LoVo (cell line): ENCODE measurements at places on chromosomes 5 and 9.

GRCh38 chr5:81558188-81558587 is 164.3 kb upstream of the ACOT12 start:
- DNase-seq, result no peak

DNA sequence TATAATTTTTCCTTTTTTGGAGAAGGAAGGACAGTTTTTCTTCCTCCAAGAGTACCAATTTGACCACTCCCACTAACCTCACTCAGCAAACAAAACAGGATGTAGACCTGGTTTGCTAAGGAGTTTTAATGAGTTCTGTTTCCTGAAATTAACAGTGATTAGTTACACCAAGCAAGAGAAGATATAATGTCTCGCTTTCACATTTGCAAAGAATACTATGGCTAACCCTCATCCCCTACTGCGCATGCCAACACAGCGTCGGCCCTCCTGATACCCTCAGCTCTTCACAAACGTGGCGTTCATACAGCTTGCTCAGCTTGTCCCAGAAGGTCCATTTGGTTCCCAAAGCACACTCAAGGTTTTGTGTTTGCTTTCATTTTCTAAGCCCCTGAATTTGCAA is 41.9 kb upstream of the IPPK start:
- no peak for DNase-seq

GRCh38 chr9:114053246-114054005 is 24.7 kb downstream of the AMBP start:
- DNase-seq, result no peak

DNA sequence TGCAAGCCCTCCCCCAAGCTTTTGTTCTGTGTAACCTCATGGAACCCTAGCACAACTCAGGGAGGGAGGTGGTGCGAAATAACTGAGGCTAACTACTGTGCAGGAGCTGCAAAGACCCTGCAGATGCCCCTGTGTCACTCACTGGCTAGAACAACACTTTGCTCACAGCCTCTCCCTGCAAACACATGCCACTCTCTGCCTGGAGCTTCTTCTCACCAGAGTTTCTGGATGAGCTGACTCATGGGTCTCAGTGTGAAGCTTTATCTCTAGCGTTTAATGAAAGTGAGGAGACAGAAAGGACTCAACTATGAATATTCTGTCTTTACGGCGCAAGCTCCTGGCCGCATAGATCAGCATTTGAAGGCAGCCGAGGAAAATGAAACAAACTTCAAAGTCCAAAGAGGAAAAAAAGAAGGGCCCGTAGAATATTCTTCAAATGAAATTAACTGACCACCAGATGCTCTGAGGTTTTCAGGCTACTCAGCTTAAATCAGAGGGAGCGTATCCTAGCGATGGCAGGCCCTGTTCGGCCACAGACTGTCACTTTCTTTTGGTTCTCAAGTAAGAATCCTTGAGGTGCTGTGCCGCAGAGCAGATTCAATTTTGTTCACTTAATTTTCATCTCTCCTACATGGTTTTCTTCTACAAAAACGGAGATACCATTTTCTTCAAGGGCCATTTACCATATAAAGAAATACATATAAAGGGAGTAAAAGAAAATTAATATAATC is 77.7 kb upstream of the TAS2R1 start:
- no peak for DNase-seq

DNA sequence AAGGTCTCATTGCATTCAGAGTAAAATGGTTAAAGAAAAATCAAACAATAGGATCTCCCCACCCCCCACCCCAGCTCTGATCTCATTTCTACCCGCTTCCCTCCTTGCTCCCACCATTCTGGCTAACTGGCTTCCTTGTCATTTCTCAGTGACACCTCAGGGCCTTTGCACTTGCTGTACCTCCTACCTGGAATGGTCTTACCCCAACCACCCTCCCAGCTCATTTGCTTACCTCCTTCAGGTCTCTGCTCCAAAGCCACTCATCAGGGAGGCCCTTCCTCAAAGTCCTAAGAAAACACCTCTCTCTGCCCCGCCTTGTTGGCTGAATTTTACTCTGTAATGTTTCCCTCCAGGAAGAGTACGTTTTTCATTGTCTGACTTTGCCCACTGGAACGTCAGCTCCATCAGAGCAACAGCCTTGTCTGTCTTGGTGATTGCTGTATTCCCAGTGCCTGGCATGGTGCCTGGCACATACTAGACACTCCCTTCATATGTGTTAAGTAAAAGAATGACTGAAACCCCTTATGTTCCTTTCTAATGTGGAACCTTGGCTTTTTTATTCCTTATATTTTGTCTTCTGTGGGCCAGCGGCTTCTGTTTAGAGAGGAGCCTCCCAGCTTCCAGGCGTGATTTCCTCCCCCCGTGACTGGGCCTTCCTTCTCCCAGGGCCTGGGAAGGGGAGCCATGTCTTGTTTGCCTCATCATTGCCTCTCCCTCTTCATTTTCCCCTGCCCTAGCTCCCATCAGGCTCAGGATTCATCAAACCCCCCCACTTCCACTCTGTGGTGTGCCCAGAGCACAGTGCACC is 26.9 kb downstream of the NEURL1B start:
- no peak for DNase-seq

DNA sequence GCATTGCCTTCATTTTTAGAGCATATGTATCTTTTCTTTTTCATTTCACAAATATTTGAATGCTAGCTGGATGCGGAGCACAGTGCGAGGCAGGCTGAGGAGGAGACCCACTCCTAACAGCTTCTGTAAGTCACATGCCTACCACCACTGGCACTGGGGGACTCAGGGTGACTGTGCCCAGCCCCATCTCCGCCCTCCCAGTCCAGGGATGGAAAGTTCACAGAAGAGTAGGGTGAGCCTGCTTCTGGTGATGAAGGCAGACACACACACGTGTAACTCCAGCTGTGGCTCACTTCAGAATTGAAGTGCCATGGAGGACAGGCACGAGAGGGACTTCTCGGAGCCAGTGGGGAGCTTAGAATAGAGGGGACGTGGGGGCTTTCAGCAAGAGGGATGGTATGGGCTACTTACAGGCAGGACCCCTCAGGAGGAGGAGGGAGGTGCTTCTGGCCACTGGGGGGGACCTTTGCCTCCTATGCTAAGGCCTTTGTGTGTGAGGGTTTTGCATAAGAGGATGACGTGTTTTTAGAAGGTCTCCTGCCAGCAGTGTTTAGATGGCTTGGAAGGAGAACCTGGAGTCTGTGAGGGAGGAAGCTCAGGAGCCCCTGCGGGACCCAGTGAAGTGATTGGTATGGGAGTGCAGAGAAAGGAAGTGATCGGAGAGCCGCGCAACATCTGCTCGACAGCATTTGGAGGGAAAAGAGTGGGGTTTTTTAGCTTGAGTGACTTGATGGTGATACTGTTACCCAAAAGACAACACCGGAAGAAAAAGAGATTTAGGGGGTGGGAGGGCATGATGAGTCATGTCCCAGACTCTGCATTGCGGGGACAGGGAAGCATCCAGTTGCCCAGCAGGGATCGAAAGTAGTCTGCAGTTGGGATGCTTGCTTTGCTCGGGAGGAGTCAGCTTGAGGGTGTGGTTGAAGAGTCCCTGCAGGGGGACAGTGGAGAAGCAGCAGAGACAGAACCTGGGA is 163.5 kb upstream of the OTULINL start:
- DNase-seq, result no peak

DNA sequence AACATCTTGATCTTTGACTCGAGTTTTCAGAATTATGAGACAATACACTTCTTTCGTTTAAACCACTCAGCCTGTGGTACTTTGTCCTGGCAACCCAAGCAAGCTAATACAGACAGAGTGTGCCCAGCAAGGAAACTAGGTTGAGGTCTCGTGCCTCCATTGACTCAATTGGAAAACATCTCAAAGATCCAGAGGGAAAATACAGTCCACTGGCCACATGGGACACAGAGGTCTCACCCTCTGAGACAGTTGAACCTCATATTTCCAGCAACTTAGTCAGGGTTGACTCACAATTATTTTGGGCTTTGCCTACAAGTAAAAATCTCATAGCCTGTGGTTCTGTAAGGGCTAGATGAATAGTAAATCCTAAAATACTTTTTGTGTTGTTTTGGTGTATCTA is 631.5 kb downstream of the MTRR start:
- DNase-seq, result no peak

GRCh38 chr5:134965271-134965825 is 2.4 kb upstream of the CATSPER3 start:
- no peak for DNase-seq

GRCh38 chr5:97098922-97099321 is 43.5 kb downstream of the LIX1 start:
- no peak for DNase-seq

DNA sequence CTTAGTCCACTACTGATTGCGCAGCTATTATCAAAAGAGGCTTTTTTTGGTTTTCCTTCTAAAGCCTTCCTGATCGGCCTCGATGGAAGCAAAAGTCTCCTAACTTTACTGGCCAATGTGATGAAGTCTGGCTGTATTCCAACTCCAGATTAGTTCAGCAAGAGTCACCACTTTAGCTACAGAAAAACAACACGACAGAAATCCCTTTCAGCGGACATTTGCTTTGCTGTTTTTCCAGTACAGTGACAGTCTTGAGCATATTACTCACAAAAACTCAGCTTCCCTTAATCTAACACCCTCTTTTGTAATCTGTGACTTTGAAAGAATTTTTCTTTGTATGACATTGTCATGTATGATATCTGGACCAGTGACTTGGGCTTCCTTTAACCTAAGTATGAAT is 95.7 kb downstream of the HOMER1 start:
- no peak for DNase-seq

DNA sequence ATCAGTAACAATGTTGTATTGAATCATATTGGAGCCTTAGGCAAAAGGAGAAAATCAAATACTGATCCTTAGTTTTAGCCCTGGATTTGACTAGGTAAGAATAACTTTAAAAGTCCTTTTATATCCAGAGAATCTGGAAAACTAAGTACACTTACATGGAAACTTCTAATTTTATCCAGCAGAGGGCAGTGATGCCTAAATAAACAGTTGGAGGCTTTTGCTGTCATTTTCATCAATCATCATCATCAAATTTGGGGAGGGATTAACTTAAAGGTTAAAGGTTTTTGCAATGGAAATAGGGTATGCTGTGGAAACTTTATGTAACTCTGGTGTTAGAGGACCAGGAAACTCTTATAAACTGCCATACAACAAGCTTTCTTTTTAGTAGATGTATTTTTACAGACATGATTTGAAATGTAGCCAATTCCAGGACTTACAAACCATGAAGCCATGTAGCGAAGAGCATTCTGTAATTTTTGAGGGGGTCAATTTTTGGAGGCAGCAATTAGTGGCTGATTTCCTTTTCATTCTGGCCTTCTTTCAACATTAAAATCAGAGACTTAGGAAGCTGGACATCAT is 112.7 kb downstream of the OSTF1 start:
- peak; percentile 56 for DNase-seq

DNA sequence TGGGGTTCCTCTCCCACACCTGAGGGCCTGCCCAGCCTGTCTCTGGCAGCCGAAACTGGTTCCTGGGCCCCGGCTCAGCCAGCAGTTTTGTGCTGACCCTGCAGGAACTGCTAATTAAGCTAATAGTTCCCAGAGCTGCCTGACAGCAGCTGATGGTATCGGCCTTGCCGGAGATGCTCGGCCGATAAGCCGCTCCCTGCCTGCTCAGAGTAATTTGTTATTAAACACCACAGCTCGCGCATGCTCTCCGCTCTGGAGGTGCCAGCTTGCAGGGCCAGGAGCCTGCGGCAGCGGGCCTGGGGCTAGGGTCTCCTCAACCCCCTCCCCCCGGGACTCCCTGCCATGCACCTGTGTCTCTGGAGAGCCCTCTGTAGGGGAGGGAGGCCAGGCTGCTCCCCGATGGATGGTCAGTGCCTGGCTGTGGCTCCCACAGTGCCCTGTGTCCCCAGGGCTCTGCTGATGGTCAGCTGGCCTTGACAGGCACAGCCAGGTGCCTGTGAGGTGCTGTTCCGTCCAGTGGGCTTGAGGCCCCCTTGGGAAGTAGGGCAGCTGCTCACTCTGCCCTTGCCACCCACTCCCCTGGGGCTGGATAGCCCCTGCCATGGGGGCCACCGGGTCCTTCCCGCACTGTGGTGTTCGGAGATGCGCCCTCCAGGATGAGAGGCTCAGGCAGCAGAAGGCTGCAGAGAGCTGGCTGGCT is 41.7 kb downstream of the RXRA start:
- DNase-seq, result no peak

- DNase-seq, result no peak
These were observed 69.1 kb upstream of the NR4A3 start for GRCh38 chr9:99752417-99753109.

- DNase-seq, result no peak
These were observed 47.2 kb upstream of the FCN2 start for GRCh38 chr9:134833294-134833880.

DNA sequence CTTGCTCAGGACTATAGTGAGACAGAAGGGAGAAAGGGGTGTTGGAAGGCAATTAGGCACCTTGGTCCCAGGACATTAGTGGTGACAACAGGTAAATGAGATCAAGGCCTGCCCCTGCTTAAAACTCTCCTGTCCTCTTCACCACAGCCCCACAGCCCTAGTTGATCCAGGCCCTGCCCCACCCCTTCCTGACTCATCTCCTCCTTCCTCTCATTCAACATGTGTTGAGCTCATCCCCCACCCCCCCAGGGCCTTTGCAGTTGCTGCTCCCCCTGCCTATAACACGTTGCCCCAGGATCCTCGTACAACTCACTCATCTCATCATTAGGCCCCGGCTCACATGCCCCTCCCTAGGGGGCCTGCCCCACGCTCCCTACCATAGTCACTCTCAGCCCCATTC is 66.8 kb downstream of the TSPAN17 start:
- DNase-seq, result peak; percentile 60

- DNase-seq, result no peak
These were observed 43.3 kb downstream of the ACTL7B start for GRCh38 chr9:108812396-108813025.

GRCh38 chr5:108059334-108059733 is 322.6 kb downstream of the FBXL17 start:
- DNase-seq, result no peak

DNA sequence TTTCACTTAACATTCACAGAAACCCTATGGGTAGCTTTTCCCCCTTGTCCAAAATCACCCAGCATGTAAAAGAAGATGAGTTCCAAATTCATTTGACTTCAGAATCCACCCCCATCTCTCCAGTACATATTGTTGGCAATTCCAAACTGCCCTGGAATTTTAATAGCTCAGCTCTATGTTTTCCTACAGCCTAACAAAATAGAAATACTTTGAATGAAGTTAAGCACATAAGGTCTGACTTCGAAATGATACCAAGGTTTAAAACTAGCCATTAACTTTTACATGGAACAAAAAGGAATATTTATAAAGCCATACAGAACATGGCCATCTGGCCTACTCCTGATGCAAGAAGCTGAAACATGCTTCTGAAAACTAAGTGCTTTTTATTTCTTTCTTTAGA is 634.3 kb downstream of the PDE4D start:
- DNase-seq, result no peak

- DNase-seq, result peak; percentile 52
These were observed 10.4 kb upstream of the SH3TC2 start for GRCh38 chr5:149073213-149073612.

- no peak for DNase-seq
These were observed 6.3 kb upstream of the CLPTM1L start for GRCh38 chr5:1351156-1351555.

DNA sequence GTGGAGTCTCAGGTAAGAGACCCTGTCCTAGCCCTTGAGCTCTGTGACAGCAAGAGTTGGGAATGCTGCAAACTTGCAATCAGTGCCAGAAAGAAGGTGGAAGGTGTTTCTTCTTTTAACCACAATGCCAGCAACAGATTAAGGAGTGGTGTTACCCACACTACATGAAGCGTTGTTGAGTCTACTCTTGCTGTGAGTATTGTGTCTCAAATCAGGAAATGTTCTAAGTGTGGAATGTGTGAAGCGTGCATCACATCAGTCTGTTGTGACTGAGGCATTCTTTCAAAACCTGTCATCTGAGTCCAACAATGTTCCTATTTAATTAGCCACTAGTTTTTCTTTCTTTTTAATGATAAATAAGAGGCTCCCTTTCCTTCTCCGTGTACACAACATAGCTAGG is 2.9 kb upstream of the LURAP1L start:
- DNase-seq, result no peak
